T-helper 2 cell treated with Interferon-gamma antibody and Interleukin-4, amounts not matched to agents 100 ng/mL and 5 ng/mL, for 36 hours (primary cell): ENCODE measurements at places on chromosomes 5 and 9. TPM values are rescaled to one million over a fixed set of nuclear protein-coding genes. Genes with fewer than 3 reads are reported as not detected.

Gene ENTPD2
- total RNA-seq: not detected in 2 replicates

Gene ITGA2
- total RNA-seq: 5.4 and 6.5 TPM in 2 replicates

Gene MAP3K1
- 40.7 and 41.6 TPM in 2 replicates for total RNA-seq

Gene PCDHGA9
- total RNA-seq: 0.25 and 0.34 TPM in 2 replicates

Gene SCGB3A2
- not detected in 2 replicates for total RNA-seq

Gene SPATA31E1
- total RNA-seq: not detected in 2 replicates

Gene SLC6A7
- total RNA-seq: not detected in 2 replicates

Gene FAT2
- not detected in 2 replicates for total RNA-seq

Gene PTGS1
- 0.43 and 0.45 TPM in 2 replicates for total RNA-seq
